ENCODE measurements at places on chromosomes 16 and 17.

DNA sequence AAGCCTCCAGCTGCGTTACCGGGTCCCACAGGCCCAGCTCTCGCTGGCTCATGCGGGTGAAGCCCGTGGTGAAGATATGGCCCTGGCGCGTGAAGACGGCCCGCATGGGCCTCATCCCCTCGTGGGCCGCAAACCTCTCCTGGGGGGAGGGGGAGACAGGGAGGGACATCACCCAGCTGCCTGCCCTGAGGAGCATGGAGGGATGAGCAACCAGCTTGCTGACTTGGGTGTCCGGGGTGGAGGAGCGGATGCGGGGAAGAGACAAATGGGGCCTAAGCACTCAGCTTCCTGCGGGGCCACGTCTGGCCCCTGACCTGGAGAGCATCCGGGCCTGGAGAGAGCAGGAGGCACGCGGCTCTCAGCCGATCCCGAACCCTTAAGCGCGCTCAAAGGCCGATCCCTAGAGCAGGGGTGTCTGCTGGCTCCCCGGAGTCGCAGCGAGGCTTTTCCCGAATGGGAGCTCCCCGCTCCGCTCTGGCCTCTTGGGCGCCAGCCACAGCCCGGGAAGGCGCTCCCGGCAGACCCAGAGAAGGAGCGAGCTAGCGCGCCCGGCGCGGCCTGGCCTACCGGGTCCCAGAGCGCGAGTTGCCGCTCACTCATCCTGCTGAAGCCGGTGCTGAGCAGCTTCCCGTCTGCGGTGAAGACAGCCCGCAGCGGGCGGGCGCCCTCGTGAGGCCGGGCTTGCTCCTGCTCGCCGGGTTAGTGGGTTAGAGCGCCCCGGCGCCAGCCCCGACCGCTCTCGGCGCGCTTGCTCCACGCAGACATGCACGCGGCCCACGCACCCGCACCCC, 5.0 kb downstream of the CORO6 start:
- no peak for DNase-seq

DNA sequence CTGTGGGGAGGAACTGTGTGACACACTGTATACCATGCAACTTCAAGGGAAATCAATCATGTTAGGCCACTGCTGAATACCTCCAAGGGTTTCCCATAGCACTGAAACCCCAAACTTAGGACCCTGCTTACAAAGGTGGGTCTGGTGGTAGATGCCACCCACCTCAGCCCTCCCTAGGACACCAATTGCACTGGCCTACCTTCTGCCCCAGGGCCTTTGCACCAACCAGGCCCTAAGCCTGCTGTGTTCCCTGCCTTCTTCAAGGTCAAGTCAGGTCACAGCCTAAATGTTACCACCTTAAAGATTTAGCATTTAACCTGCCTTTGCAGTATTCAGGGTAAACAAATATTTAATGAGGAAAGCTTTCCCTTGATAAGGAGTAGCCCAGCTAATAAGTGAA, 185.8 kb downstream of the ZFHX3 start:
- DNase-seq, result no peak

GRCh38 chr17:69477903-69478266, 63.4 kb downstream of the MAP2K6 start:
- no peak for DNase-seq

- no peak for DNase-seq
Measured at GRCh38 chr16:83899978-83900377, 1.1 kb downstream of the MLYCD start.

DNA sequence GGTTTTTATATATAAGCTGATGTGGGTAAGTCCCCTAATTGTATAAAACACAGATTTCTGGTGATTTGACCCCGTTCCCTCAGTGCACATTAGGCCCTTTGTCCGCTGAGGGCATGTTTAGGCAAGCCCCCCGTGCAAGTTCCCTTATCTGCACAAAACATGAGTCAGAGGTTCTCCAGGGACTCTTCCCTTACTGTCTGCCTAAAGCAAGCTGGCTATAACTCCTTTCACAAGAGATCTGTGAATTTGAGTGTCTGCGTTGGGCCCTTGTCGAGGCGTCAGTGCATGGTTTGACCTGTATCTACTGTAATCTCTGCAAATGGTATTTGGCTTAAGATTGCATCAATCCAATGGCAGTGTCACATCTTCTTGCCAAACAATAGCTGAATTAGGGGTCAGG, 712.8 kb downstream of the CDH8 start:
- DNase-seq, result no peak

- DNase-seq, result no peak
Measured at GRCh38 chr16:48435906-48436305, 50.7 kb upstream of the SIAH1 start.

DNA sequence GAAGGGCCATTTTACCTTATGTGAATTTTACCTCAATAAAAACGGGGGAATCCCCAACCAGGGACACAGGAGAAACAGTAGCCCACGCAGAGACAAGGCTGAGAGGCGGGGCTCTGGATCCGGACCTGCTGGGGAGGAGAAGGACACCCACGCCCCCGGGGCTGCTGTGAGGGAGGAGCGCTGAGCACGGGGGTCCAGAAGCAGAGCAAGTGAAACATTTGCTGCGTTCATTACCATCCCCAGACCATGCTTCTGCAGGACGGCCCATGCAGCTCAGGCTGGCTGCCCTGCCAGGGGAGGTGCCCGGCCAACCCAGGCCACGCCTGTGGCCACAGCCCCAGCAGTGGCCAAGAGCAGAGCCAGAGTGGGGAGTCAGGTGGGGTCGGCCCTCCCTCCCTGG, 50.0 kb downstream of the KCNJ18 start:
- no peak for DNase-seq

DNA sequence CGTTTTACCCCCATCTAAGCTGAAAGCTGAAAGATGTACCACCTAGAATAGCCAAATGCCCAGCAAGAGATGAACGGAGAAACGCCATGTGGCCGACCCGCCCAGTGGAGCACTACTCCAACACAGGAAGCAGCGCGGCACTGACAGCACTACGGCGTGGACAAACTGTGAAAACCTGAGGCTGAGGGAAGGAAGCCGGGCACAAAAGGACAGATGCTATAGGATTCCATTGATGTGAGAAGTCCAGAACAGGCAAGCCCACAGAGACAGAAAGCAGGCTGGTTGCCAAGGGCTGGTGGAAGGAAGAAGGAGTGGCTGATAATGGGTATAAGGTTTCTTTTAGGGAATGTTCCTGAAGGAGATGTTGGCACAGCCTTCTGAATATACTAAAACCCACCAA, 29.4 kb upstream of the SLC38A8 start:
- no peak for DNase-seq

- no peak for DNase-seq
Measured at GRCh38 chr16:12225255-12225654, 248.7 kb downstream of the SNX29 start.

Data from progenitor cell of endocrine pancreas (in vitro differentiated cells).